ENCODE measurements at places on chromosomes 16 and 17.

DNA sequence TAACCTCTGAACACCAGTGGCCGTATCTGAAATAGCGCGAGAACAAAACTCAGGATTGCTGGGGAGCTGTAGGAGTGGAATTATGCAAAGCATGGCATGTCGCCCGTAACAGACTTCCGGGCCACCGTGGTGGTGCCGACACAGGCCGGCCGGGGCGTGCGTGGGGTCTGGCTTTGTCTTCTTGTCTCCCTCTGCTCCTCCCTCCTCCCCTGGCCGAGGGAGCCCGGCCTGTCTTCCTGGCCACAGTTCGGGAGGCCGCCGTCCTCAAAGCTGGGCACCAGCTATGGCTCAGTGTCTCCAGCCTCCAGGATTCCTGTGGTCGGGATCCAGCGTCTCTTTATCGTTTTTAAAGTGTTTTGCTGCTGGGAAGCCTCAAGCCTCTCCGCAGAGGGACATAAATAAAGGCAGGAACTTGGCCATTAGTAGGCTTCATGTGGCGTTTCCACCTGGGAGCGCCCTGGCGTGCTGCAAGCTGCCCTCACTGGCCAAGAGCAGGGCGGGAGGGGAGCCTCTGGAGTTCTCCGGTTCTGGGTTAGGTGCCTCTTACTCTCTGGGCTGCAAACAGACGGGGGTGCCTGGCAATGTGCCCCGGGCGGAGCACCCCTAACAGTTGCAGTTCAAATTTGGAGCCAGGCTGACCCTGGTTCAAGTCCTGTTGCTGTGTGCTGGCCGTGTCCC, 22.0 kb upstream of the NPTX1 start:
- no peak for DNase-seq

- DNase-seq = no peak
These were observed 38.8 kb upstream of the PVALEF start for GRCh38 chr17:81126281-81127132.

GRCh38 chr16:51816929-51817328, 665.9 kb upstream of the SALL1 start:
- DNase-seq = no peak

DNA sequence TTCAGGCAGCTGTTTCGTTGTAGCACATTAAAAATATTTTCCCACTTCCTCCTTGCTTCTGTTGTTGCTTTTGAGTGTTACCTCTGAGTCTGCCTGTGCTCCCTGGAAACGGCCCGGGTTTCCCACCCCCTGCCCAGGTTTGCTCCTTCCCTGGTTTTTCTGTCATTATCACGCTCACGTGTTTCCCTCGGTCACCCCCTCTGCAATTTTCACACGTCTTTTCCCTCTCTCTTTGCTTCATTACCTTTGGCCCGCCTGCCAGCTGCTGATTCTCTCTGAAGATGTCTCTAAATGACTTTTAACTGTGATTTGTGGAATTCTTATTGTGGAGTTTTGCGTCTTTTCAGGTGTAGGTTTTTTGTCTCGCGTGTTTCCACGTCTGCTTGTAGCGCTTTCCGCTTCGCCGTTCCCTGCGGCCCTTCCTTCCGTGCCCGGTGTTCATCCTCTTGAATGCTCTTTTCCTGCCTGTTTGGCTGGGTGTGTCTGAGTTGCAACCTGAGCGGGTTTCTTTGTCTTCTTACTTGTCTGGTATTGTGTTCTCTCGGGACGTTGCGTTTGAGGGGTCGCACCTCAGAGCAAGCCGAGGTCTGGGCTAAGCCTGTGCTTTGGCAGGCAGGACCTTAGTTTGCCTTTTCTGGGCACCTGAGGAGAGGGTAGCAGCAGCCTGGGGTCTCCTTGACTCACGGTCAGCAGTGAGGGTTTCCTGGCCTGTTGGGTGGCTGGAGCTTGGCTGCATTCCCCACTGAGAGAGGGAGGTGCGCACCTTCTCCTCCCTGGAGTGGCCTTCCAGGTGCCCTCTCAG, 96.3 kb upstream of the ZNF750 start:
- no peak for DNase-seq

- no peak for DNase-seq
These were observed 25.8 kb upstream of the TNFSF12 start for GRCh38 chr17:7523033-7523432.

GRCh38 chr17:82868715-82869131, 28.9 kb upstream of the ZNF750 start:
- DNase-seq = no peak

- no peak for DNase-seq
These were observed 697.2 kb downstream of the TOX3 start for GRCh38 chr16:51849715-51850114.

All from NCI-H1092 treated with DMSO at 0.1 percent for 48 hours (cell line).